A549 treated with Mapracorat at 1 μM for 4 hours (cell line): ENCODE measurements at places on chromosomes 2 and 18. TPM values are rescaled to one million over a fixed set of nuclear protein-coding genes. Genes with fewer than 3 reads are reported as not detected.

The TLX2 gene
- 0.19 to 0.58 TPM (median 0.33 TPM) in 5 replicates for total RNA-seq

The ATOH8 gene
- 12.7 to 16.8 TPM (median 16.4 TPM) in 5 replicates for total RNA-seq

The DNER gene
- total RNA-seq, result 9.6 to 12.2 TPM (median 10.8 TPM) in 5 replicates

The PDE1A gene
- total RNA-seq, result 0.11 to 0.15 TPM (median 0.12 TPM) in 4 of 5 replicates, not detected in the other

The THUMPD2 gene
- total RNA-seq, result 11.3 to 14.4 TPM (median 12.9 TPM) in 5 replicates
